ENCODE measurements at places on chromosomes 16 and 17. TPM values are rescaled to one million over a fixed set of nuclear protein-coding genes. Genes with fewer than 3 reads are reported as not detected.
A peak's percentile ranks its signal among the peaks of the same experiment; 100 is the strongest.

GRCh38 chr16:81181013-81181720 is 57.3 kb upstream of the BCO1 start:
- peak; percentile 83 for DNase-seq
- no peaks in the 10 kb centered on the region for H3K27me3 ChIP-seq
- peaks cover 8% of the 10 kb centered on the region for H3K4me1 ChIP-seq

DNA sequence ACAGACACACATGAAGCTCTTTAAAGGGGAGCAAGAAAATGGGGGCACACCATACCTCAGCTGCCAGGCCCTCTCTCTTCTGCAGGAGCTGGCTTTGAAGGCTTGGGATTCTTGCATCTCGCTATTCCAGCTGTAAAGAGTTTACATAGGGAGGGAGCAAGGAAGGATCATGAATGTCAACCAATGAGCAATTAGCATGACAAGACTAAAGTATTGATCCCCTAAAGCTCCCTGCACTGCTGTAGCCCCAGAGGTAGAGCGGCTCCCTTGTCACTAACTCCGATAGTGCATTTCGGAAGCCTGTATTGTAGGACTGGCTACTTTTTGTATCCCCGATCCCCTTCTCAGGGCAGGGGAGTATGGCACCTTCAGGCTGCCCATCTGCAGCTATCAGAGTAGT is 113.4 kb upstream of the PMFBP1 start:
- no peak for DNase-seq
- H3K27me3 ChIP-seq, result no peaks in the 10 kb centered on the region
- H3K4me1 ChIP-seq, result peaks cover 35% of the 10 kb centered on the region
- H3K36me3 ChIP-seq, result no peaks in the 10 kb centered on the region

The ARHGAP23 gene
- polyA plus RNA-seq, result 6.1 TPM

DNA sequence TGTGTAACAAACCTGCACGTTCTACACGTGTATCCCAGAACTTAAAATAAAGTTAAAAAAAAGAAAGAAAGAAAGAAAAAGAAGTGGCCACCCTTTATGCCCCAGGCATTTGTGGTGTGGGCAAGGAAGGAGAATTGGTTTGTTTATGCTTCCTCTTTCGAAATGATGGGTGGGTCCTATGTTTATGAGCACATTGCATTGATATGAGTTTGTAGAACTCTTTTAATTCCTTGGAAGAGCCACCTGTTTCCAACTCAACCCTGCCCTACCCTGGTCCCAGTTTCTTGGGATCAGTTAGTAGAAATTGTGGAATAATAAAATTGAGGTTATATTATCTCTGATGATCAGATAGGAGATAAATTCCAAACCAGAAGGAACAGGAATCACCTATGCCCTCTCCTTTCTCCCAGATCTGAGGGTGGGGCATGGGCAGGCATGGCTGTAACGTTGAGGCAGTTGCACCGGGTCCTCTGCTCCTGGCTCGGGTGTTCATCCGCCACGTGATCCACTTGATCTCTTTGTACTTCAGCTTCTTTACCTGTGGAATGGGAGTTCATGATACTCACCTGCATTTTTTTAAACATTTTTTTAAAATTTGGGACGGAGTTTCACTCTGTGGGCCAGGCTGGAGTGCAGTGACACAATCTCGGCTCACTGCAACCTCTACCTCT is 15.9 kb downstream of the CHAD start:
- H3K27ac ChIP-seq, result no peak overlapping the region
- no peaks in the 10 kb centered on the region for H3K27me3 ChIP-seq

The ERI2 gene
- 35.3 TPM for polyA plus RNA-seq

- no peak overlapping the region for H3K27ac ChIP-seq
- no peak for DNase-seq
- H3K4me1 ChIP-seq, result peaks cover 10% of the 10 kb centered on the region
- no peak overlapping the region for H3K4me3 ChIP-seq
- peaks cover 19% of the 10 kb centered on the region for H3K36me3 ChIP-seq
Observed at GRCh38 chr17:1505586-1505985, 10.8 kb downstream of the INPP5K start.

DNA sequence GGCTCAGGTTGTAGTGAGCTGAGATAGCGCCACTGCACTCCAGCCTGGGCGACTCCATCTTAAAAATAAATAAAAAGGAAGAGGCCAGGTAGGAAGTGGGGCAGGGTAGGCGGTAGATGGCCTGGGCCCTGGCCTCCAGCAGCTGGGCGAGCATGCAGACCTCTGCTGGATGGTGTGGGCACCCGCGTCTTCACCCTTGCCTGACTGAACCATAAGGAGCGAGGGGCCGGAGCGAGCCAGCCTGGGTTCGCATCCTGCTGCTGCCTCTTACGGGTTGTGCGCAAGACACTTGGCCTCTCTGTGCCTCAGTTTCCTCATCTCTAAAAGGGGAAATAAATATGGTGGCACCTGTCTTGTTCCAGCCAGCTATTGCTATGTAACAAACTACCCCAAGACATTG is 146.1 kb upstream of the GSE1 start:
- H3K27me3 ChIP-seq, result peaks cover 31% of the 10 kb centered on the region
- H3K36me3 ChIP-seq, result no peaks in the 10 kb centered on the region
- no peaks in the 10 kb centered on the region for H3K4me1 ChIP-seq
- no peak overlapping the region for H3K27ac ChIP-seq
- H3K4me3 ChIP-seq, result no peak overlapping the region

DNA sequence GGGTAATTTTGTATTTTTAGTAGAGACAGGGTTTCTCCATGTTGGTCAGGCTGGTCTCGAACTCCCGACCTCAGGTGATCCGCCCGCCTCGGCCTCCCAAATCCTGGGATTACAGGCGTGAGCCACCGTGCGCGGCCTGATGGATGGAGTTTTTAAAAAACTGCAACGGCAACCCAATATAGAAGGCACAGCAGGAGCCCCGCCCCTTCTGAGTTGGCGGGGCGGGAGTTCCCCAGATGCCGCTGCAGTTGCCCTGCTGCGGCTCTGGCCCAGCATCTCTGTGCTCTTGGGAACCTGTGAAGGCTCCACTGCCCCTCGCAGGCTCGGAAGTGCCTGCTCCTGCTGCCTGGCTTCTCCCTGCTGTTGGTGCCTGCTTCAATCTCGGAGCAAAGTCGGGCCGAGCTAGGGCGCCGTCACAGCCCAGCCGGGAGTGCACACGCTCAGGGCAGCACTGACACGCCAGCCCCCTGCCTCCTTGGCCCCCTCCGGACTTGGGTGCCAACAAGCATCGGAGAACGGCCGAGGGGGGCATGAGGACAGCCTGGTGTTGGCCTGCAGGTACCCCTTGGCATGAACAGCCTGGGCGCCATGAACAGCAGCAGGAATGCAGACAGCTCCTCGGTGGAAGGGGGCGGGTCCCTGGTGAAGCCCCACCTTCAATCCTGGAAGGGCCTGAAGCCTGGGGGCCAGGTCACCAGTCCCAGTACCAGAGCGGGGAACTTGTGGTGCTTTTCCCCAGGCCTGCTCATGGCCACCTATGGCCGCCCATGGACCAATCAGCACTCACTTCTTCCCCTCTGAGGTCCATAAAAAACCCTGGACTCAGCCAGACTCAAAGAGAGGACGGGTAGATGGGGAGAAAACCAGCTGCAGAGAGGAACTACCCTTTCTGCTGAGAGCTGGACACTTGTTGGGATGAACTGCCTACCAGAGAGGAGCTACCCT is 2.3 kb upstream of the NT5M start:
- H3K27me3 ChIP-seq, result peaks cover 3% of the 10 kb centered on the region
- no peak for DNase-seq
- H3K36me3 ChIP-seq, result no peaks in the 10 kb centered on the region
- no peak overlapping the region for H3K4me3 ChIP-seq
- H3K27ac ChIP-seq, result no peak overlapping the region

The PDPR gene
- polyA plus RNA-seq, result 17.4 TPM

The HOXB13 gene
- not detected for polyA plus RNA-seq

The ABCC6 gene
- polyA plus RNA-seq, result not detected

GRCh38 chr17:73156166-73156840 is 8.5 kb upstream of the SSTR2 start:
- no peak overlapping the region for H3K4me3 ChIP-seq
- H3K36me3 ChIP-seq, result no peaks in the 10 kb centered on the region
- no peaks in the 10 kb centered on the region for H3K4me1 ChIP-seq

DNA sequence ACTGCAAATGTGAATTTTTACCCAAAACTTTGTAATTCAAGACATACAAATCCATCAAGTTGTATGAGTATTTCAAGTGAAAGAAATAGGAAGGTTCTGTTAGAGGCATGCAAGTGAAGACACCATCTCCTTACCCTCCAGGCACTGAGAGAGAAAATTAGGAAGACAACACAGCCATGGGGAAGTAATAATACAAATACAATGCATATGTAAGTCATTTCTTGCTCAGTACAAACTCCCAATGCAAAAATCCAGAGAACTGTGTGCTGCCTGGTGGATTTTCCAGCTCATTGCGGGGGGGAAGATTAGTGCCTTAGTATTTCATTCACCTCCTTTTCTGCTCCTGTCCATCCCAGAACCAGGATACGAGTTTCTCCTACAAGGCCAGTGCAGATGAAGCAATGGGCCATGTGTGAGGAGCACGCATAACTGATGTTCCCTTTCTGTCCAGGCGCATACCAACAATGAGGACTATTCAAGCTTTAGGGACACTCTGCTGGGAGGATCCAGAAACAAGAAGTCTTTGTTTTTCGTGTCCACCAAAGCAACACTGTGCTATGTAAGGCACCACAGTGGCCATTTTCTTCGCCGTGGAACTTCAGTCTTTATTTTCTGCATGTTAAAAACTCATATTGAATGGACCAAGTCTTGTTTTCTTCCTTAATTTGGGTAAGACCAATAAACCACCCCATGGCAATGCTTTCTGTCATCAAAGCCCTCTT is 143.7 kb upstream of the RCVRN start:
- H3K4me1 ChIP-seq, result no peaks in the 10 kb centered on the region
- no peaks in the 10 kb centered on the region for H3K27me3 ChIP-seq
- no peak overlapping the region for H3K27ac ChIP-seq
- no peaks in the 10 kb centered on the region for H3K36me3 ChIP-seq

GRCh38 chr17:6862825-6863224 is 31.3 kb upstream of the TEKT1 start:
- peaks cover 9% of the 10 kb centered on the region for H3K4me1 ChIP-seq
- no peak overlapping the region for H3K4me3 ChIP-seq

GRCh38 chr16:89190150-89190958 is 10.0 kb downstream of the SLC22A31 start:
- no peak for DNase-seq
- H3K27ac ChIP-seq, result no peak overlapping the region
- no peaks in the 10 kb centered on the region for H3K4me1 ChIP-seq
- H3K36me3 ChIP-seq, result no peaks in the 10 kb centered on the region
- H3K27me3 ChIP-seq, result peaks cover 9% of the 10 kb centered on the region

GRCh38 chr16:11686713-11687380 is 18.6 kb downstream of the SNN start:
- DNase-seq, result no peak
- no peak overlapping the region for H3K4me3 ChIP-seq
- H3K36me3 ChIP-seq, result peaks cover 52% of the 10 kb centered on the region

The CD79B gene
- 0.07 TPM for polyA plus RNA-seq

GRCh38 chr17:51391982-51392654 is 131.8 kb downstream of the UTP18 start:
- H3K27ac ChIP-seq, result no peak overlapping the region
- no peaks in the 10 kb centered on the region for H3K27me3 ChIP-seq
- no peak overlapping the region for H3K4me3 ChIP-seq
- H3K4me1 ChIP-seq, result no peaks in the 10 kb centered on the region

GRCh38 chr16:51818342-51818944 is 667.4 kb upstream of the SALL1 start:
- H3K36me3 ChIP-seq, result no peaks in the 10 kb centered on the region
- DNase-seq, result no peak
- H3K27me3 ChIP-seq, result no peaks in the 10 kb centered on the region
- H3K27ac ChIP-seq, result no peak overlapping the region
- no peak overlapping the region for H3K4me3 ChIP-seq

- H3K27me3 ChIP-seq, result no peaks in the 10 kb centered on the region
- no peaks in the 10 kb centered on the region for H3K36me3 ChIP-seq
- H3K4me3 ChIP-seq, result peak within 1 kb of the TSS; percentile 93
- H3K27ac ChIP-seq, result peak within 1 kb of the TSS; percentile 92
Observed at GRCh38 chr17:15944759-15945526, at the start of gene ADORA2B. Gene ADORA2B (plus strand): TSS chr17:15945130. CDS start chr17:15945249, 119 bp downstream.

The SKAP1 gene
- 0.09 TPM for polyA plus RNA-seq

- H3K4me1 ChIP-seq, result peaks cover 29% of the 10 kb centered on the region
- DNase-seq, result no peak
- no peaks in the 10 kb centered on the region for H3K36me3 ChIP-seq
- no peak overlapping the region for H3K27ac ChIP-seq
- peaks cover 56% of the 10 kb centered on the region for H3K27me3 ChIP-seq
Observed at GRCh38 chr17:38560503-38561318, 45.0 kb downstream of the SRCIN1 start.

GRCh38 chr17:39209317-39210092 is 9.4 kb downstream of the RPL19 start:
- H3K4me1 ChIP-seq, result peaks cover 10% of the 10 kb centered on the region
- H3K27ac ChIP-seq, result no peak overlapping the region
- no peak for DNase-seq
- H3K27me3 ChIP-seq, result peaks cover 44% of the 10 kb centered on the region
- no peak overlapping the region for H3K4me3 ChIP-seq

DNA sequence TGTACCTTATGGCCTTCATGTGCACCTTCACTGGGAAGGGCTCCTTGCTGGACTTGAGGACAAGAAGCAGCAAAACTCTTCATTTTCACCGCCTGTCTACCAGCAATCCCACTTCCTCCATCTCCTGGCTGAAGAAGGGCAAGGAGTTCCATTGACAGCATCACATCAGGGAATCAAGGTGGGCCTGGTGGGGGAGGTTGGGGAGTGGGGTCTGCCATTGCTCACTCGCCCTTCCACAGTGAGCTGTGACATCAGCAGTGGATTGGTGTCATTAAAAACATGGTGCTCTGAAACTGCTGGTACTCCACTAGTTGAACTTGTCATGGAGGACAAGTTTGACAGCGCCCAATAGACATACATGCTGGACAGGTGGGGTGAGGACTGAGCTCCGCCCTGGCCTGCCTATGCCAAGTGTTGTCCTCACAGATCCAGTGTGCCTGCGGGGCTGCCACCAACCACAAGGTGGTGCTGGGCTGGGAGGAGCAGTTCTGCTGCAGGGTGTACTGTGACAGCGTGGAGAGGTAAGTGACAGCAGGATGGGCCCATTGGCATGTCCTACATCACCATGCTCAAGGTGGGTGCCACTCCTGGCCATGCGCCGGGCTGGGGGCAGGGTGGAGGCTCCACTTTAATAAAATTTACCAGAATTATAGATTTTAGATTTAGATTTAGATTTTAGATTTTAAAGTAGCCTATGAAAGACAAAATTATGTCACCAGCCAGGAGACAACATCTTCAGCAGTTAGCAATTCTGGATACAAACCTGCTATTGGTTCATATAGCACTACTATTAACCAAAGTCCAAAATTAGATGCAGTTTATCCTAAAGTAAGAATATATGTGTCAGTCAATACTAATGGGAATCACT is 1729.1 kb downstream of the TP53TG3F start:
- no peak overlapping the region for H3K27ac ChIP-seq
- no peaks in the 10 kb centered on the region for H3K36me3 ChIP-seq
- no peaks in the 10 kb centered on the region for H3K4me1 ChIP-seq

The ACADVL gene
- polyA plus RNA-seq, result 300 TPM
